ENCODE measurements at places on chromosomes 5 and 9. TPM values are rescaled to one million over a fixed set of nuclear protein-coding genes. Genes with fewer than 3 reads are reported as not detected.

- H3K36me3 ChIP-seq, result peaks cover 23% of the 10 kb centered on the region
- H3K27me3 ChIP-seq, result no peaks in the 10 kb centered on the region
- peaks cover 19% of the 10 kb centered on the region for H3K4me1 ChIP-seq
- H3K27ac ChIP-seq, result peak overlapping the region; percentile 57
Observed at GRCh38 chr9:131628459-131629225, 83.3 kb downstream of the PRRT1B start.

The RASEF gene
- 6.5 TPM for total RNA-seq

- H3K27me3 ChIP-seq, result peaks cover 3% of the 10 kb centered on the region
- no peak overlapping the region for H3K4me3 ChIP-seq
- H3K4me1 ChIP-seq, result peaks cover 63% of the 10 kb centered on the region
- H3K36me3 ChIP-seq, result no peaks in the 10 kb centered on the region
Observed at GRCh38 chr5:150139334-150139733, 16.3 kb downstream of the PDGFRB start.

The PFN3 gene
- total RNA-seq, result 0.48 TPM

- H3K4me3 ChIP-seq, result no peak overlapping the region
- peaks cover 37% of the 10 kb centered on the region for H3K36me3 ChIP-seq
- no peaks in the 10 kb centered on the region for H3K27me3 ChIP-seq
- DNase-seq, result no peak
- H3K4me1 ChIP-seq, result no peaks in the 10 kb centered on the region
Observed at GRCh38 chr5:10399839-10400238, 41.8 kb upstream of the ROPN1L start.

DNA sequence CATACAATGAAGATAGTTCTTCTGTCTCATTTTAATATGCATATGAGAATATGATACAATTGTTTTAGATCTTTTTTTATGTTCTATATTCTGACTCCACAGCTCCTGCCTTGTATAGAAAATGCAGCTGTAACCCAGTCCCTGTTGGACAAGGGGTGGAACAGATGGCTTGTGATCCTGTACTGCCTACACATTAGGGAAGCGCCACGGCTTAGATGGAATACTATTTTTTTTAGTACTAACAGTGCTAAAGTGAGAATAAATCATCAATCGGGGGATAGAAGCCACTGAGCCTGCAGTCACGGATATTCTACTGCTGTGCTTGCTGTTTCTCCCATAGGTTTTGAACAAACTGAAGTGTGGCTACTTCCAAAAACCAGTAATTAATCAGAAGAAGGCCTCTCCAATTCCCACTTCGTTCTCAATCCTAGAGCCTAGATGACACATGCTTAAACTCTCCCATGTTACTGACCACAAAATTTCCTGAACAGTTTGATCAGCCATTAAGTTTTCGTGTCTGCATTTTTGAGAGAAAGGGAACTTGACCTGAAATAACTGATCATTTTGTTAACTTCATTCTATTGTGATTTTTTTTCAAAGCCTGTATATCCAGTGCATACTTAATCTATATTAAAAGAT is 150.3 kb downstream of the CDH18 start:
- DNase-seq, result no peak
- H3K27ac ChIP-seq, result no peak overlapping the region
- no peaks in the 10 kb centered on the region for H3K4me1 ChIP-seq
- H3K4me3 ChIP-seq, result no peak overlapping the region
- no peaks in the 10 kb centered on the region for H3K27me3 ChIP-seq
- H3K36me3 ChIP-seq, result peaks cover 12% of the 10 kb centered on the region

DNA sequence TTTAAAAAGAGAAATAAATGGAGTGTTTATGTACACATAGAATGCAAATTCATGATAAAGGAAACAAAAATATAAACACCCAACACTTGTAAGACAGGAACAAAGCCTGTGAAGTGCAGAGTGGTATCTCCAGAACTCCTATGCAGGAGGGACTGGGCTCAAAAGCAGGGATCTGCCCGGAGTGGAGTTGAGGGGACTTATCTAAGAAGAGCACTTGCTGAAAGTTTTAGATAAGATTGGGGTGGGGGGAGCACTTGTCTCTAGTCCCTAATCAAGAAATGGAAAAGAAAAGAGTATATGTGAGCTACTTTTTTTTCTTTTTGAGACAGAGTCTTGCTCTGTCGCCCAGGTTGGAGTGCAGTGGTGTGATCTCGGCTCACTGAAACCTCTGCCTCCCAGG is 840.4 kb downstream of the MAT2B start:
- DNase-seq, result no peak
- no peaks in the 10 kb centered on the region for H3K27me3 ChIP-seq
- H3K36me3 ChIP-seq, result no peaks in the 10 kb centered on the region
- H3K27ac ChIP-seq, result no peak overlapping the region

The ANGPTL2 gene
- 4.5 TPM for total RNA-seq

- no peaks in the 10 kb centered on the region for H3K36me3 ChIP-seq
- H3K27ac ChIP-seq, result no peak overlapping the region
Observed at GRCh38 chr9:130347931-130348330, 82.4 kb downstream of the HMCN2 start.

The CEMIP2 gene
- 40.5 TPM for total RNA-seq
